ENCODE measurements at places on chromosomes 3 and 15.

DNA sequence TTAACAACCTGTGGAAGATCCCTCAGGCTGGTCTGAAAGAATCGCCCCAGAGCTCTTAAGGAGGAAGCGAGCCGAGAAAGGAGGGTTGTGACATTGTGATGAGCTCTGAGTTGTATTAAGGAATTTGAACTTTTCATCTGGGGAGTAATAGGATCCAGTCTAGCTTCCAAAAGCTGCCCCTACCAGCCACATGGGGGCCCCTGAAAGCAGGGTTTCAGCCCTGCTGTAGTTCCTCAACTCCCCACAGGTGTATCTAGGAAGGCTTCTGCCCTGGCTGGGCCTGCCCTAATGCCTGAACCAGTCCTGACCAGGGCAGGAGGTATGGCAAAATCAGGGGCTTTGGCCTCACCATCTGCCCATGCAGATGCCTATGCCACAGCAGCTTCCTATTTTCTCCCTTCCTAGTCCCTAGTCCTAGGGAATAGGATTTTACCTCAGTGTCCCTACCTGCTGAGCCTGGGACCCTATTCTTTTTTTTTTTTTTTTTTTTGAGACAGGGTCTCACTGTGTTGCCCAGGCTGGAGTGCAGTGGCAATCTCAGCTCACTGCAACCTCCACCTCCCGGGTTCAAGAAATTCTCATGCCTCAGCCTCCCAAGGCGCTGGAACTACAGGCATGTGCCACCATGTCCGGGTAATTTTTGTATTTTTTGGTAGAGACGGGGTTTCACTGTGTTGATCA, 5.0 kb upstream of the AP3S2 start:
- peak; percentile 9 for DNase-seq

DNA sequence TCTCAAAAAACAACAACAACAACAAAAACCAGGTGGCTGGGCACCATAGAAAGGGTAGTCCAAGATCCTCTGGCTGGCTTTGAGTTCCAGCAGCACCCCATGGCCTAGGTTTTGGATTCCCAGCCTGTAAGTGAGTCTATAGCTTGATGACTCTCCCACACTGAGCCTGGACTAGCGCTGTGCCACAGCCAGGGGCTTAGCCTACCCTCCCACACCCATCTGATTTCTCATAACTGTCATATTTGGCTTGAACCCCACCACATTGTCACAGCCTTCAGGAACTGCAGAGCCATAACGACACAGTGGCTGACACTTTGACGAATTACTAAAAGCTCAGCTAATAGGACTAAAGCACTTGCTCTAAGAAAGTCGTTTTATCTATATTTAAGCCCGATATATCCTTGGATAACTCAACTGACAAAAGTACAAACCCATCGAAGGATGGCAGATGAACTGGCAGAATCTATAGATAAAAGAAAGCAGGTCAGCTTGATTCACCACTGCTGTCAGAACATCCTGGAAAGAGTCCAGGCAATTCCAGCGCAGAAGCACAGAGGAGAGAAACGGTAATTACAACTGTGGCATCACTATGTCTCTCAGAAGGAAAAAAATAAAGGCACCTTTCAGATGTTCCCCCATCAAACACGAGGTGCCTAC, 62.1 kb downstream of the HOMER2 start:
- DNase-seq, result no peak

DNA sequence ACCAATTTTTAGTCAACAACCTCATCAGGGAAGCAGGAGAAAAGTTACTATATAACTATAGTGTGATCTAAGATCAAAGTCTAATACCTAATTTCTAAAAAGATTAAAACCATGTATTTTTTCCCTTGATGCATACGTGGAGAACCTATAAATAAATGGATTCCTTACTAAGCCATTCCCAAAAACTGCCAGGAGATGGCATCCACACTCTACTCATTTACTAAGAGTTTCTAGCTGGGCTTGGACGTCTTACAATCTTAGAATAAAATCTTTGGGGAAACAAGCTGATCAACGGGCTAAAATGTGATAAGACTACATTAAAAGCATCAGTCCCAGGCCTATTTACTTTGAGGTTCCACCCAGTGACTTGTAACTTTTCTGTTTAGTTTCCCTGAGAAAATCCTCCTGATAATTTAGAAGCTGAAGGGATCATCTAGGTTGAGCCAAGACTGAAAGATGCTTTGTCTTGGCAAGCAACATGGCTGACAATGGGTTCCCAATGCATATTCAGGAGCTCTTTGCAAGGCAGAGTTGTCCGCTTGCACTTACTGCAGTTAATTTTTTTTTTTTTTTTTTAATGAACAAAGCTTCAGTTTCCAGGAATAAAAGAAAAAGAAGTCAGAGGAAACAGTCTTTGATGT, 85.5 kb upstream of the FGF12 start:
- DNase-seq, result no peak

DNA sequence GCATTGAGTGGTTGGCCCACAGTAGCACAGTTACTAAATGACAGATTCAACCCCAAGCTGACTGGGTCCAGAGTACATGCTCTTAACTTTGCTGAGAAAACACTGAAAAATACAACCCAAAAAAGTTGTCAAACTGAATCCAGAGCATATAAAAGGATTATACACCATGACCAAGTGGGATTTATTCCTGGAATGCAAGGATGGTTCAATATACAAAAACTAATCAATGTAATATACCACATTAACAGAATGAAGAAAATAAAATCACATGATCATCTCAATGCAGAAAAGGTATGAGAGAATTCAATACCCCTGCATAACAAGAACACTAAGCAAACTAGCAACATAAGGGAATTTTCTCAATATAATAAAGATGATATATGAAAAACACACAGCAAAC, 98.5 kb downstream of the STAG1 start:
- DNase-seq, result no peak

GRCh38 chr3:123489400-123490004, 40.6 kb upstream of the ADCY5 start:
- DNase-seq, result peak; percentile 2

DNA sequence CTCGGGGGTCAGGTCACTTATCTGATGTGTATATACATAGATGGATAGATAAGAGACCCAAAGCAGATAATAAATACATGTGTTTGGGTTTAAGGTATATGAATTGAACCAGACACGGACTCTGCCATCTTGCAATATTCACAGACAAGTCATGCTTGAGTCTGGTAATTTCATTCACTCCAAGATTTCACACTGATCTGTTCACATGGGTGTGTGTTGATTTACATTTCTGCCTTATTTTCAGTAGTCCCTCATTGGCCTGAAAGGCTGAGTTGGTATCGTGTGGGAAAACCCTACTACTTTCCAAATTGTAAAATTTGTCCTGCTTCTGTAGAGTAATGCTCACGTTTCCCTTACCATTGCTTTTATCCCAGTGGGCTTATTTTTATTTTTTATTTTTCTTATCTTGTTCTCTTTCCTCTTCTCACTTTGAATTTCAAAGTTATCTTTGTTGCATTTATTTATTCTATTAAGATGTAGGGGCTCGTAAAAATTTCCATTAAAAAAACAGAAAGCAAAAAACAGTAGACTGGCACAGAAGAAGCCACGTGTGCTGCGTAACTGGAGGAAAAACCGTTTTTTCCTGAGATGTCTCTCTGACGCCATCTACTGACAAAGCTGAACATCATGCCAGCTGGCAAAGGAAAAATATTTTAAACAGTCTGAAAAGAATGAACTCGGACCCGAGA, 10.8 kb upstream of the MFSD1 start:
- no peak for DNase-seq

DNA sequence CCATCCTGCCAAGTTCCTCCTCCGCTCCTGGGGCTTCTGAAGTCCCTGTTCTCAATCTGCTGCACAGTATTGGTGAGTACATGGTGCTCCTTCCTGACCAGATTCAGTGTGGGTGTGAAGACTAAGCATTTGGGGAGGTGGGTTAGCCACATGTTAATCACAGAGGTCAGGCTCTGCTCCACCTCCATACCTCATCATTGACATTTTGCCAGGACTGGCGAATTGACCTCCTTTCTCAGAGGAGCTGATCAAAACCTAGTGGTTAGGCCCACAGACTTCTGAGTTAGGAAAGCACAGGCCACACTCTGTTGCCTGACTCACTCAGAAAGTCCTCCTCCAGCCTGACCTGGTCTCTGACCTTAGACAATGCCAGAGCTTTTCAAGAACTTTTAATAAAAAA, 8.4 kb upstream of the RPS17 start:
- DNase-seq, result no peak

- DNase-seq, result no peak
Measured at GRCh38 chr3:143068059-143068458, 51.5 kb upstream of the CHST2 start.
